Stimulated activated CD8-positive, alpha-beta memory T cell treated with anti-CD3 and anti-CD28 coated beads, Interleukin-2, amount 100 ng/mL, for 1 hour (primary cell): ENCODE measurements at places on chromosomes 6 and 20.

DNA sequence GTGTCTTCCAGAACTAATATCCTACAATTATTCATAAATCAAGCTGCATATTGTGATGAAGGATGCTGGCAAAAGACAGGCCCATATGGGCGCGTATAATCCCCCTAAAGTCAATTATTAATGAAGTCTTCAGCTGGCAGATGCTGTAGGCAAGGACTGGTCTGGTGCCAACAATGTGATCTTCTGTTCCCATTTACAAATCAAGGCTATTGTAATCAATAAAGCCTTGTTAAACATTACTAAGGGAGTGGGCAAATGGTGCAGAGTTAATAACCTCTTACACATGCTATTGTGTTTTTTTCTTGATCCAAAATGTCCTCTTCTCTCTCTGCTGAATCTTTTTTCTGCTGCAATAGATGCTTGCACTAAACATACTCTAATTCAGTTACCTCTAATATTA, 119.0 kb downstream of the ALDH8A1 start:
- no peak for DNase-seq

DNA sequence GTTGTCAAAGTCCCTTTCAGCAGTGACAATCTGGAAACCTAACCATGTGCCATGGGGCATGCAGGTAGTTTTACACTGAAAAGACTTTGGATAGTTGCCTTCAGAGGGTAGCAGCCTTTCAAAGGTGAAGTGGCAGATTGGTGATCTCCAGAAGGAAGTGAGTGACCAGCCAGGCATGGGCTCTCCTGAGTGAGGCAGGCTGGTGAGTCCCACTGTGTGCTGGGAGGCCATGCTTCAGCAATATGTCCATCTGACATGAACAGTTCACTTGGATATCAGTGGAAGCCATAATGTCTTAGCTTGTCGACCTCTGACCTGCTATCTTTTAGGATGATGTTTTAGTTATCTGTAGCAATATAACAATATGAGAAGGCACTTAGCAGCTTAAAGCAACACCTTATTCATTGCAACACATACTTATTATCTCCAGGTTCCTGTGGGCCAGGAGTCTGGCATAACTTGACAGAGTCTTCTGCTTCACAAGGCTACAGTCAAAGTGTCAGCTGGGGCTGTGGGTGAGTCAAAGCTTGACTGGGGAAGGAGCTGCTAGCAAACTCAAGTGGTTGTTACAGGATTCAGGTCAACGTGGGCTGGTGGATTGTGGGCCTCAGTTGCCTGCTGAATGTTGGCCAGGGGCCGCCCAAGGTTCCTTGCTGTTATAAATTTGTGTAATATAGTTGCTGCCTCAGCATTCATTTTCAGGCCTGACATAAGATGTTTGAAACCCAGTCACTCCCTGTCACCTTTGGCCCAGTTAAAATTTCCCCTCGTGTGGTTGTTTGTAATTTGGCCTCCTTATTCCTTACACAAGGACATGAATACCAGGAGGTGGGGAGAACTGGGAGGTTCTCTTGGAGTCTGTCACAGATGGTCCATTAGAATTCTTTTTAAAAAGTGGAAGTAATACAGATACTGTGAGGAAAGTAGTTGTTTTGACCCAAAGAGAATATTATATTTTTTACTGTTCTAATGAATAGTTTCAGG, 100.2 kb downstream of the UST start:
- no peak for DNase-seq

GRCh38 chr20:13545790-13546189, 92.9 kb downstream of the TASP1 start:
- no peak for DNase-seq

DNA sequence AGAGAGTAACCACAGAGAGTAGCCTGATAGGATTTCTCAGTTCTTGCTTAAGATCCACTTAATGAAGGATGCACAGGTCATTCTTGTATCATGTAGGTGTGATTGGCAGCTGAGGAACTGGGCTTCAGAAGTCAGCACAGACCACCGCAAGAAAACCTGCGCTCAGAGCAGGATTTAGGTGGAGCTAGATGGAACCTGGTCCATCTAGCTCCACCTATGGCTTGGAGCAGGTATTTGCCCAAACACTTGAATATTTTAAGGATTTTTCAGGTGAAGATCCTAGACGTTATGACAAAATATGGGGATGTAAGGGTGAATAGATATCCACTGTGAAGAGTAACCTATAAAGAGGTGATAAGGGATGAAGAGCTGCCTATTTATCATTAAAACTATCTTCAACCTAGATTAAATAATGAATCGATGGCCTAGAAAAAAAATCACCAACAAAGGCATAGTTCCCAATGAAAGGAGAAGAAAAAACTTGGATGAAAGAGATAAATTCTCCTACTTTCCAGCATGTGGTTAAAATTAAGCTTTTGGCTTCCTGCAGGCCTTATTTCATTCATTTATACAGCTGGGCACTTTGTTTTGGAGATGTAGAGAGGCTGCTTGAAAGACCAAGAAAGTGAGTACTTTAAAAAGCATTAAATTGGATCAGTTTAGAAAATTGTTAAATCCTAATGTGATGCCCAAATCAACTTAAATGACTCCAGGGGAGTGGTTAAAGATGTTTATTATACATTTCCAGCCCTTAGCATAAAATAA, 778.4 kb upstream of the GJE1 start:
- no peak for DNase-seq

GRCh38 chr6:112237595-112237994, 16.8 kb downstream of the LAMA4 start:
- no peak for DNase-seq

- no peak for DNase-seq
Observed at GRCh38 chr6:160057080-160057479, 64.5 kb upstream of the SLC22A1 start.
